Stimulated activated CD8-positive, alpha-beta memory T cell treated with anti-CD3 and anti-CD28 coated beads, Interleukin-15, amount 100 ng/mL, for 48 hours (primary cell): ENCODE measurements at places on chromosomes 5 and 9.

DNA sequence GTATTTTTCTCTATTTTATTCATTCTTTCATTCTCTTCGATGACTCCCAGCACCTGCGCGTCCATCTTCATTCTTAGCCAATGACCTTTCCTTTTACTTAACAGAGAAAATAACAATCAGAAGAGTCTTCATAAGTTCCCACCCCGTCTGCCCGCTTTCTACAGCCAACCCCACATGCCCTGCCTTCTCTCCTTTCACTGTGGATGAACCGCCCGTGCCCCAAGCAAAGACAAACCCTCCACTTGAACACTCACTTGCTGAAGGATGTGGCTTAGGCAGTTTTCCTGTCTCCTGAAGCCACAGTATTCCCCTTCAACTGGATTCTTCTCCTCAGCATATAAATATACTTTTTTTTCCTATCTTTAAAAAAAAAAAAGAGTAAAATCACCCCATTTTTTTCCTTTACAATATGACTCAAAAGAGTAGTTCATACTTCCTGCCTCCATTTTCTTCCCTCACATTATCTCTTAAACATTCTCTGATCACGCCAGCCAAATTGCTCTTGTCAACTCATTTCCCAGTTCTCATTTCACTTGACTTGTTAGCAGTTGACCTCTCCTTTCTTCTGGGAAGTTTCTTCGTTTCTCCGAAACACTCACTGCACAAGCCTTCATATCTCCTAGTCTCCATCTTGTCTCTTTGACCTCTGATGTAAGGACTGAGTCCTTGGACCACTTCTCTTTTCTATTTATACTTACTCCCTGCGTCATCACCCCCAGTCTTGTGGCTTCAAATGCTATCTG, 11.1 kb downstream of the NIPSNAP3B start:
- DNase-seq, result no peak

DNA sequence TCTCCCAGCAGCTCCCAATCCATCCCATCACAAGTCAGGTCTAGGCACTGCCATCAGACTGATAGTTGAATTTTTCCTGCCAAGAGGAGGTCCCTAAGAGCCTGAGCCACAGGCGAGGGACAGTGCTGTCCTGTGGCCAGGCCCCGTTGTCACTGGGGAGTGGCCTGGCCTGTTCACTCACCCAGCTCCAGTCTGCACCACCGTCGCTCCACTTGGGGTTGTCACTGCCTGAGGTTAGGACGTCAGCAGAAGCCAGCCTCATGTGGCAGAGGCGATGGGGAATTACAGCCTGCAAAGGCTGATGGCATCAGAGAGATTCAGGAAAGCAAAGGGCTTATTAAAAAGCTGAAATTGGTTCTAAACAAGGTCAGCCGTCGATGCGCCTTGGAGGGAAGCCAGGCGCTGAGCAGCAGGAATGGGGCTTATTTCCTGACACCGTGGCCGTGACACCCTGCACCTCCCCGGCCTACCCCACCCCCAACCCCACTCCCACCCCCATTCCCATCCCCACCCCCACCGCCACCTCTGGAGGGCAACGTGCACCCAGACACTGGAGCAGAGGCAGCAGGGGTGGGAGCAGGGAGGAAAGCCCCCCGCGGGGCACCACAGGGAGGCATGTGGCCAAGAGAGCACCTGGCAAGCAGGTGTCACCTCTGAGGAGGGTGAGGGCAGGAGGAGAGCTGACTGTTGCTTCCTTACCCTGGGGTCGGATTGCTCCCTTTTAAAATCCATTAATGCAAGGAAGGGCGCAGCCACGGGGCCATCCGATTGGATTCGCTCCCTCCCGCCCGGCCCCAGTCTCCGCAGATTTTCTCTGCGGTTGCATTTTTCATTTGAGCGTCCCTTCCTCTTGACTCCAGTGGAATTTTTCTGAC, 3.1 kb upstream of the DBH start:
- DNase-seq, result no peak

DNA sequence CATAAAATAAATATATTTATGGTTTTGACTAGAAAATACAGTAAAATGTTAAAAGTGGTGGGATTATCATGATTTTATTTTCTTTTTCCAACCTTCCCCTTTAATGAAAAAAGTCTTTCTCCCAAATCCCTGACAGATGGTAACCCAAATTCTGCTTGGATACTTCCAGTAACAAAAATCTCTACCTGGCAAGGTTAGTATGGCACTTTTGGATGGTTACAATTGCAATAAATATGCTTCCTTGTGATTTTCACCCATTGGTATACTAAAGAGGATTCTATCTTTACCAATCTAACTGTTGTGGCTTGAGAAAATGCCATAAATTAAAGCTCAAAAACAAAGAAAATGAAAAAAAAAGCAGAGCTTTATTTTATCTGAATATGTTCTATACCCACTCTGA, 62.8 kb downstream of the GABRB2 start:
- DNase-seq, result no peak

- no peak for DNase-seq
Measured at GRCh38 chr5:16983022-16983639, 47.0 kb upstream of the MYO10 start.

GRCh38 chr5:107604990-107605389, 65.7 kb downstream of the EFNA5 start:
- DNase-seq, result no peak

DNA sequence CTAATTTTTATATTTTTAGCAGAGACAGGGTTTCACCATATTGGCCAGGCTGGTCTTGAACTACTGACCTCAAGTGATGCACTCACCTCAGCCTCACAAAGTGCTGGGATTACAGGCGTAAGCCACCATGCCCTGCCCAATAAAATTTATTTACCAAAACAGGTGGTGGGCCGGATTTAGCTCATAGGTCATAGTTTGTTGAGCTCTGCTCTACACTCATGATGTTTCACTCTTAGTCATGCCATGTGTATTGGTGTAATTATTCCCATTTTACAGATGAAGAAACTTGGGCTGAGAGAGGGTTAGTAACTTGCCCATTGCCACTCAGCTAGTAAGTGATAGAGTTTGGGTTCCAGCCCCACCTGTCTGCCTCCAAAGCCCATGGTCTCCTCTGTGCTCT, 93.1 kb upstream of the WWC1 start:
- no peak for DNase-seq

DNA sequence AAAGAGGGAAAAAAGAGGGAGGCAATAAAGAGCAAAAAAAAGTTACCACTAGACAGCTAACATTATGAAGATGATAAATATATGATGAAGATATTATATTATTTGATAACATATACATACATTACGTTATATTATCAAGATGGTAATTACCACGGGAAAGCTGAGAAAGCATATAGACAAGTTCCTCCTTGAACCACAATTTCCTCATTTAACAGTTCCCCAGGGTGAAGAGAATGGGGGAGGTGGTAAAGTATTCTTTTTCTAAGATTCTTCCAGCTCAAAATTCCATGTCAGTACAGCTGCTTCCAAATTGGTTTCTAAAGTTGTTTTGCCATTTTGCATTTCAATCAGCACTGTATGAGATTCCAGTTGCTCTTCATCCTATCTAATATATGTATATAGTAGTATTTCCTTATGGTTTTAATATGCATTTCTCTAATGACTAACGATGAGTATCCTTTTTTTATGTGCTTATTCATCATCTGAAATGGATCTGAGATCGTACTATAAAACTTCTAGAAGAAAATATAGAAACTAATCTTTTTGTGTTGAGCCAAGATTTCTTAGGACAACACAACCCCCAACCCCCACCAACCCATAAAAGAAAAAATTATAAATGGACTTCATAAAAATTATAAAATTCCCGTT, 49.5 kb upstream of the C9orf72 start:
- no peak for DNase-seq

DNA sequence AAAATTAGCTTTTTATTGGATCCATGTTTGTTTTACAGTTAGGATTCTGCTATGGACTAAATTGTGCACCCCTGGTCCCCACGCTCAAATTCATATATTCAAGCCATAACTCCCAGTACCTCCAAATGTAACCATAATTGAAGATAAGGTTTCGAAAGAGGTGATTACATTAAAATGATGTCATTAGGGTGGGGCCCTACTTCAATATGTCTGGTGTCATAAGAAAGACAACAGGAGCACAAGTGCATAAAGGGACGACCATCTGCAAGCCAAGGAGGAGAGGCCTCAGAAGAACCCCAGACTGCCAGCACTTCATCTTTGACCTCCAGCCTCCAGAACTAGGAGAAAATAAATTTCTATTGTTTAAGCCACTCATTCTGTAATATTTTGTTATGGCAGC, 7.4 kb upstream of the HNRNPA0 start:
- no peak for DNase-seq

GRCh38 chr9:92734931-92735635, 29.6 kb downstream of the BICD2 start:
- DNase-seq, result no peak

DNA sequence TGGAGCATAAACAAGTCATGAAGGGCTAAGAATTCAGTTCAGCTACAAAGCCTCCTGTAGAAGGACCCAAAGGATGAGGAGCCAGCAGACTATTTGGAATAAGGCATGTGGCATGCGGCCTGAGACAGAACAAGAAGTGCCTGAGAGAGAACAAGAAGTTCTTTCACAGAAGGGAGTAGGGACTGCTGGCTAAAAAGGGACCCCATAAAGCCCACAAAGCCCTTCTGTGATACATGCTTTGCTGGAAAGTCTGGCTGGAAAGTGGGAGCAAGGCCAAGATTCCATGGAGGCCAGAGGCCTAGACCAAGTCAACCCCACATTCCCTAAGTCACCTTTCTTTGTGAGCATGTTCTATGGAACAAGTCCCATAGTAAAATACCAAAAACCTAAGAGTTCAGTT, 35.9 kb upstream of the UBAP2 start:
- no peak for DNase-seq

- no peak for DNase-seq
Measured at GRCh38 chr5:175034924-175035323, 310.5 kb downstream of the MSX2 start.

DNA sequence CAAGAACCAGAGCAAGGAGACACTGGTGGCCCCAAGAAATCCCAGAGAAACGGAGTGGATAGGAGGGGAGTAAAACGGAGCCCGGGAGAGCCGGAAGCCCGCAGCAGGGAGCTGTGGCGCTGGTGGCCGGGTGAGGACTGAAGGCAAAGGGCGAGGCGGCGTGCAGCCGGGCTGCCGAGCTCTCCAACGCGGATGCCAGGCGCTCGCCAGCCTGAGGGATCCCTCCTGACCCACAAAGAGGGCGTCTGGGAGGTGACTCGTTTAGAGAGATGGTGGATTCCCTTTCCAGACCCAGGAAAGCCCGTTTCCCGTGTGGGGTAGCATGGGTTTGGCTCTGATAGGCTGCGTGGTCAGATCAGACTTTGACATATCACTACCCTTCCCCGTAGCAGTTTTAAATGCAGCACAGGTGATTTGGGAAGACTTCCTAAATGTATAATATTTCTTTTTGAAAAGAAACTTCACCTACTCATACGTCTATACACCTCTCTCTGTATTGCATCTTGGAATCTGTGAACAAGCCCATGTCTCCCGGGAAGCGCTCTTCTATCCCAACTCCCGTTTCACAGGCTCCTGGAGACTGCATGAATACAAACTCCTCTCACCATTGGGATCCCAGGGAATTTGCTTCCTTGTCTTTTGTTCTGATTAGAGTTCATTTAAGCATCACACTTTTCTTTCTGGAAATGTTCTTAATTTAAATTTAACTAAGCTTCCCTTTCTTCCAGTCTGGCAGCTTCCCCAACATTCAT, 158.1 kb downstream of the C9orf152 start:
- no peak for DNase-seq

DNA sequence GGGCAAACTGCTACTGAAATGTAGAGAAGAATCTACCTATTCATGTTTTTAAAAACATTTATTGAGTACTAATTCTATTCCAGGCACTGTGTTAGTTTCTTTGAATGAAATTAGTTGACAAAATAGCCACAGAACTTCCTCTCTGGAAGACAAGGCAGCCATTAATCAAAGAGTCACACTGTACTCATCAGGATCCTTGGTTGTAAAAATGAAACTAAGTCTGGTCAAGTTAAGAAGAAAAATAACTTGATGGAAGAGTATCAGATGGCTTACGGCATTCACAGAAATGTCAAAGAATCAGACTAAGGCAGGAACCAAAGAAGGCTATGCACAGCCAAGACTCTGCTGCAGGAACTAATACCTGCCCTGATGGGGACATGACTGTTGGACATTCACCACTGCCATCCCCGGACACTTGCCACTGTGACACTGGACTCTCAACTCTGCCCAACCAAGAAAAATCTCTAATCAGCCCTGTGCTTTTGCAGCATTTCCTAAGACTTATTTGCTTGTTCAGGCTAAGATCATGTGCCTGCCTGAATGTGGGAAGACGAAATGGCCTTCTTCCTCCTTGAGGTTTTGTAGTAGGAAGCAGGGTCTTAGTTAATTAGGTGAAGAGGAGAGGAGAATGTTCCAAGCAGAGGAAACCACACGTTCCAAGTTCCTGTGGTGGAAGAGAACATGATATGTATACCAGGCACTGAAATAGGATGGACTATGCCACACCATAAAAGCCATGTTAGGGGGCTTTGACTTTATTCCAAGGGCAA, 23.3 kb upstream of the NDUFB6 start:
- no peak for DNase-seq

DNA sequence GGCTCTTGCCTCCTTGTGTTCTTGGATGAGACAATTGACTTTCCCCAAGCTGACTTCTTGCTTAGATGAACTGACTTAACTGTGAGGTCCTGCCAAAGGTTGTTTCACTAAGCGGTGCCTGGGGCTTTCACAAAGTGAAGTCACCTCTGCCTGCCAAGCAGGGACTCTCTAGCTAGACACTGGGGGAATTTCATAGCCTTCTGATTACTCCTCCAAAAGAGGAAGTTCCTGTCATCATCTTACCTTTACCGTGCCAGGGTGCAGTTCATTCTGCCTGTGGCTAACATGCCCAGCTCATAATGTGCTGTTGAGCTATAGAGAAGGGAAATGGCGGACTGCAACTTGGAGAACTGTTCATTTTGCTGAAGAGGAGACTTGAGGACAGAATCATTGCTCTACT, 472.0 kb upstream of the WWC1 start:
- no peak for DNase-seq

DNA sequence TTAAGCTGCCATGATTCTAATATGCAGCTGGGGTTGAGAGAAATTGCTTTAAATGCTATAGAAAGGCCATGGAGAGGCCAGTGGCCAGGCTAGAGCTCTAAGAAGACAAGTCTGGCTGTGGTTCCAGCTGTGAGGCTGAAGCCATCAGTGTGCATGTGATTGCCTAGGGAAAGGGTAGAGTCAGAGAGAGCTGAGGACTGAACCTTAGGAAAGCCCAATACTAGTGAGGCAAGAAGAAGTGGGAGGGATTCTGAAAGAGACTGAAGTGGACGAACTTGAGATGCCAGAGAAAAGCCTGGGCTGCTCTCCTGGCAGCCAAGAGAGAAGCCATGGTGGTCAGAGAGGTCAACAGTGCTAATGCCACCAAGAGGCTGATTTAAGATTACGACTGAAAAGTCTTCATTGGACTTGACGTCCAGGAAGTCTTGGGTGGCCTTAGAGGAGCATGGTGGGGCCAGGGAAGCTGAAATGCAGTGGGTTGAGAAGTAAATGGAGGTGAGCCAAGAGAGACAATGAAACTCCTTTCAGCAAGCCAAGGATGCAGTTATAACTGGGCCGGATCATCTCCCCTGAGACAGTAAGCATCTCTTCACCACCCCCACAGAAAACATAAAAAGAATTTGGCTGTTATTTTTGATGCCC, 133.2 kb downstream of the TMEM174 start:
- no peak for DNase-seq

- DNase-seq, result no peak
Measured at GRCh38 chr9:70406434-70406862, 8.0 kb downstream of the KLF9 start.
